Stimulated activated CD4-positive, alpha-beta T cell treated with anti-CD3 and anti-CD28 coated beads, Interleukin-1b, Interleukin-23, amount 100 ng/mL, for 1 hour (primary cell): ENCODE measurements at places on chromosomes 7 and 10.

GRCh38 chr7:84088802-84089201 lies 105.8 kb downstream of the SEMA3A start:
- no peak for DNase-seq

DNA sequence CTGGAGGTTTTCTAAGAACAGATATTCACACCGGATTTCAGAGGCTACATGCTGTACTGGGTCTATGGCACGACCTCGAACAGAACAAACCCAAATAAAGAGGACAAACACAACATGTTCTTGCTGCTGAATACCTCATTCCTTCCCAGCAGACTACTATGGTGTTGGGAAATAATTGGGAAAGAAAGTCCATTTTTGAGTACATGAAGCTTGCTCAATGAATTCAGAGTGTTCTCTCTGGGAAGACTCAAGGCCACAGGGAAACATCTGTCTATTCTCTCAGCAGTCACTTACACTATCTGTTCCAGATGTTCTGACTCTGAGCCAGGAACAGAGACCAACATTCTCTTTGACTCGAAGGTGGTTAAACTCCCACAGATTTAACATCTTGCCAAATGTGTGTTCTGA lies 30.9 kb downstream of the LAMB1 start:
- DNase-seq = no peak

- DNase-seq = no peak
Observed at GRCh38 chr7:38950309-38950708, 27.4 kb upstream of the POU6F2 start.

DNA sequence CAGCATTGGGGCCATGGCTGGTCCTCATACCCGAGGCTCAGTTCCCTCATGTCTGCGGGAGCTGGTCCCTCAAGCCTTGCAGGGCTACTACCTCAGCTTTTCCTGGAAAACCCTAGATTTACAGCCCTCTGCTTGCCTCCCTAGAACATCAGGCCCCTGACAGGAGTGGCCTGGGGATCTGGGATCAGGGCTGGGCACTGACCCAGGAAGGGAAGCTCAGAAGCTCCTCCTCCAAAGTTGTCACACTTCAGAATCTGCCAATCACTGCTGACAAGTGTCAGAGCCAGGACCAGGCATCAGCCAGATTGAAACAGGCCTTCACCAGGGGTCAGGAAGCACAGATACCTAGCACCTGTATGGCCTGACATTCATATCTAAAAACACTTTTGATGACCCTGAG lies 115.2 kb downstream of the GRID1 start:
- no peak for DNase-seq

DNA sequence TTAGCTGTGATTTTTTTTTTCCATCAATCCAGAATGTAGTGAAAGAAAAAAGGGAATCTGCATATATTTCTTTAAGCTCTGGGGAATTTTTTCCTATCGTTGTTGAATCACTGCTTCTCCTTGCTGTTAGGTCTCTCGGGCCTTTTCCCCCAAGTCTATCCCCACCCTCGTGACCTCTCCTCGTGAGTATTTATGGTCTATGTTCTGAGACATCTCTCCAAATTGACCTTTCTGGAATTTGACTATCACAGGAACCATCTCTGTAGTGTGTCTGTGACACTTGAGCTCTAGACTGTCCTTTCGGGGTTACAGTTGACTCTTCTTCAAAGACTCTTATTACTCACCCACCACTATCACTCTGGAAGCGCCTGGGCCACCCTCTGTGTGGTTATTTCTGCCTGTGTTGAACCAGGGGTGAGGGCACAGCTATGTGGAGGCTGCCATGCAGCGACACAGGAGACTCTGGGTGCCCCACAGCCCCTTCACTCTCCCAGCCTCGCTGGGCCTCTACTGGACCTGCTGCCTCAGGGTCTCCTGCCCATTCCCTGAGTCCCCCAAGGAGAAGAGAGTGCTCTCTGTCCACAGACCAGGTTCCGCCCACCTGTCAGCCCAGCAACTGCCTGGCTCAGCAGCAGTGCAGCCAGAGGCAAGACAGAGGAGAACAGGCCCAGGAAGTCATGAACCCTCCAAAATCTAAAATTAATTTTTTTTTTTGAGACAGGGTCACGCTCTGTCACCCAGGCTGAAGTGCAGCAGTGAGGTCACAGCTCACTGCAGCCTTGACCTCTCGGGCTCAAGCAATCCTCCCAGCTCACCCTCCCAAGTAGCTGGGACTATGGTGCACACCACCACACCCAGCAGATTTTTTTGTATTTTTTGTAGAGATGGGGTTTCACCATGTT lies 45.7 kb upstream of the PTPRN2 start:
- no peak for DNase-seq

DNA sequence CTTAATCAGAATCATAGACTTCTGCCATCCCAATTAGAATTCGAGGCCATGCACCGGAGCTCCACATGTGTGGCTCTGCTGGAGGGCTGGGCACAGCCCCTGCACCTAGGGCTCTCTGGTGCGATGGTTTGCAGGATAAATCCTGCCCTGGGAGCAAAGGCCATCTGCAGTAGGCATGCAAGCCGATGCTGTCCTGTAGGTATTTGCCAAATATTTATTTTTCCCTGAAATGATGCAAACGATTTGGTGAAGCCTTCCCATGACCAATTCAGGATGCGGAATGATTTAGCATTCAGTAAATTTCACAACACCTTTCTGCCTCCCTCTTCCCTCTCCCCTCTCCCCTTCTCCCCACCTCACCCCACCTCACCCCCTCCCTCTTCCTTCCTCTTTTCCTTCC lies 170.6 kb downstream of the EBF3 start:
- no peak for DNase-seq

- no peak for DNase-seq
Observed at GRCh38 chr10:99432881-99433280, 2.5 kb upstream of the GOT1 start.

GRCh38 chr10:119250641-119251314 lies 43.4 kb downstream of the GRK5 start:
- no peak for DNase-seq

- DNase-seq = no peak
Observed at GRCh38 chr10:85532773-85533172, 833.8 kb downstream of the GRID1 start.

- DNase-seq = no peak
Observed at GRCh38 chr10:35335133-35336083, 901 bp upstream of the CCNY start.

DNA sequence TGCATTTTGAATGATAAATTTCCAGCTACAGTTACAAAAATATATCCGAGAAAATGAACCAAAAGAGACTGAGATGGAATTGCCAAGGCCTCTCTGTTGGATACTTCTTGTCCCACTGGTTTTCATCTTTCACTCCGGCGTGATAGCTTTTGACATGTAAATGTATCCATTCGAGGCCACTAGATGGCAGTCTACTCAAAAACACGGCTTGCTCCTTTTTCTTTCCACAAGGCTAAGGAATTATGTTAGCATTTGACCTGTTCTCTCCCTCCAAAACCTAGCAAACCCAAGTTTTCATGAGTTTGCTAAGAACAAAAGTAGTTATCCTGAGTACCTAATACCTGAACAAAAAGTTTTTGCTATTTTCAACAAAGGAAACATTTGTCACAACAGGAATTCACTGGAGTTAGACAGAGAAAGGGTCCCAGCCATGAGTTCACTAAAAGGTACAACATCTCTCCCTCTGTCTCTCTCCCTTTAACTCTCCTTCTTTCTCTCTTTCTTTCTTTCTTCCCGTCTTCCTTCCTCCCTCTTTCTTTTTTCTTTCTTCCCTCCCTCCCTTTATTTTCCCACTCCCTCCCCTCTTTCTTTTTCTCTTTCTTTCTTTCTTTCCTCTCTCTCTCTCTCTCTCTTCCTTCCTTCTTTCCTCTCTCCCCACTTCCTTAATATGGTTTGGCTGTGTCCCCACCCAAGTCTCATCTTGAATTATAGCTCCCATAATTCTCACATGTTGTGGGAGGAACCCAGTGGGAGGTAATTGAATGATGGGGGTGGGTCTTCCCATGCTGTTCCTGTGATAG lies 207.9 kb upstream of the MYO3A start:
- DNase-seq = no peak

- no peak for DNase-seq
Observed at GRCh38 chr10:93368210-93368609, 113.9 kb downstream of the MYOF start.

GRCh38 chr7:119964788-119965542 lies 308.0 kb upstream of the KCND2 start:
- no peak for DNase-seq

DNA sequence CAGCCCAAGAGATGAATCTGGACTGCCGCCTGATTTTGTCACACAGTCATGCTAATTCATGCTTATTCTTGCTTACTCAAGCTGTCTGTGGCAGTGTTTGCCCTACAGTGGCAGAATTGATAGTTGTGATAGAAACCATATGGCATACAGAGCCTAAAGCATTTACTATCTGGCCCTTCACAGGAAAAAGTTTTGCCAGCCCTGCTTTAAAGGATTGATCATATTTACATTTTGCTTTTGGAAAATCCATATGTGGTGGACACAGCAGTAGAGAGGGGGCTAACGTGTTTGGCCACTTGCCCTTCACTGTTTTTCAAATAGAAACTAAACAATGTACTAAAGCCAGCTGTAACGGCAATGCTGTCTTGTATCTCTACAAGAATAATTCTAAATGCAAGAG lies 974.0 kb upstream of the GHITM start:
- no peak for DNase-seq

DNA sequence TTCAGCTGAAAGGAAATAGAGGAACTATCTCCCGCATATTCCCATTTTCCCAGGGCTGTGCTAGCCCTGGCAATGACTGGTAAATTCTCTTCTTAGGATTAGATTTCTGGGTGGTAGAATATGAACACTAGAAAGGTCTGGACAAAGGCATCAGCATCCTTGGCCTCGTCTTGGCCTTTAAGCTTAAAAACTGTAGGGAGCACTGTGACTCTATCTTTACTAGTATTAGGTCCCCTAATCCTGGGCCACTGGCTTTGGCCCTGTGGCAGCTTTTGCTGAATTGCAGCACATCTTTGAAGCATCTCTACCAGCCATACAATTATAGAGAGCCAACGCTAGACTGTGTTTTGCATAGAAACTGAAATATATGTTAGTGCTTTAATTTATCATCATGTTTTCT lies 41.5 kb upstream of the EBLN1 start:
- DNase-seq = no peak

DNA sequence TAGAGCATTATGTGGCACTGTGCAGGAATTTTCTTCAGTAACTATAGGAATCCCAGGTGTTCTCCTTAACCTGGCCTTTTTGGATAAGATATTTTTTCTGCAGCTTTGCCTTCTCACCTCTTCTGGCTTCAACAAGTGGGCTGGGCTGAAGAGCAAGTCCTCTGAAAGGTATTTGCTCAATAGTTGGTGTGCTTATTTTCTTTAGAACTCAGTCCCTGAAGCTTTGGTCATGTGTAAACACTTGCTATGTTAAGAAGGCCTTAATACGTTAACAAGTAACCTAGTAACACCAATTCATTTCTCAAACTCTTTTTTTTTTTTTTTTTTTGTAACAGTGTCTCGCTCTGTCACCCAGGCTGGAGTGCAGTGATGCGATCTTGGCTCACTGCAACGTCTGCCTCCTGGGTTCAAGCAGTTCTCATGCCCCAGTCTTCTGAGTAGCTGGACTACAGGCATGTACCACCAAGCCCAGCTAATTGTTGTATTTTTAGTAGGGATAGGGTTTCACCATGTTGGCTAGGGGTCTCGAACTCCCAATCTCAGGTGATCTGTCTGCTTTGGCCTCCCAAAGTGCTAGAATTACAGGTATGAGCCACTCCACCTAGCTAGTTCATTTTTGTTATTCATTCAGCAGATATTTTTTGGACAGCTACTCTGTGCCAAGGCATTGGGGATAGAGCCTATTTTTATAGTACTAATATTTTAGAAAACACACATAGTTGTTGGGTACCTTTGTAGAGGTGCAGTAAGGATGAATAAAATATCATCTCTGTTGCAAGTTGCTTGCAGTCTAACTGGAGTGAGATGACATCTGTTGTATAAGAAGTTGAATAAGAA lies 164.6 kb downstream of the SND1 start:
- no peak for DNase-seq

DNA sequence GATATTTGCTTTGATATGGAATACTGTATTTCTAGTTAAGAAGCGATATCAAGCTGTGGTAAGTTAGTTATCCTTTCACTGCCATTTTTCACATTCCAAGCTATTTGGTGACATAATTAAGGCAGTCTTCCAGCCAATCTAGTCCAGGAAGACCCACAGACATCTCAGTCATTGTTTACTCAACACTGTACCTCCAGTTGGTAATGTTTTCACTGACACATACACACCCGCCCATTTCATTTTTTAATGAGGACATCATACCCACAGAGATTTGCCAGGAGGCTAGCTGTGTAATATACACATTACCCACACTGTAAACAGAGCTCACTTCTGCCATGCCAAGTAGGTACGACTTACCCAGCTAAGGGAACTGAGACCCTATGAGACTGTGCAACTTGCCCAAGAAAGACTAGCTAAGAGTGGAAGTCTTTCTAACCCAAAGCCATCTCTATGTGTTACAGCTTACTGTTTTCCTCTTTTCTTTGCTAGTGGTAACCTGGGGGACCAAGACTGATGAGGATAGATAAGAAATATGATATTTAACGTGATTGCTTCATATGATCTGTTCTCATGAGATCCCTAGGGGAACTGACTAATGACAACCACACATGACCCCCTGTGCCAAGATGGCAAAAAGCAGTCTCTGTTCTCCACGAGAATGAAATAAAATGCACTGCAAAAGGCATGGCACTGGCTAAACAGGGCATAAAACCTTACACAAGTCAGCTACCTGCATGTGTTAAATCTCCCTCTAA lies 179.0 kb downstream of the DGKI start:
- DNase-seq = no peak

- DNase-seq = no peak
Observed at GRCh38 chr7:125406111-125406510, 476.5 kb upstream of the POT1 start.

- DNase-seq = no peak
Observed at GRCh38 chr10:48333856-48334255, 27.4 kb downstream of the MAPK8 start.

DNA sequence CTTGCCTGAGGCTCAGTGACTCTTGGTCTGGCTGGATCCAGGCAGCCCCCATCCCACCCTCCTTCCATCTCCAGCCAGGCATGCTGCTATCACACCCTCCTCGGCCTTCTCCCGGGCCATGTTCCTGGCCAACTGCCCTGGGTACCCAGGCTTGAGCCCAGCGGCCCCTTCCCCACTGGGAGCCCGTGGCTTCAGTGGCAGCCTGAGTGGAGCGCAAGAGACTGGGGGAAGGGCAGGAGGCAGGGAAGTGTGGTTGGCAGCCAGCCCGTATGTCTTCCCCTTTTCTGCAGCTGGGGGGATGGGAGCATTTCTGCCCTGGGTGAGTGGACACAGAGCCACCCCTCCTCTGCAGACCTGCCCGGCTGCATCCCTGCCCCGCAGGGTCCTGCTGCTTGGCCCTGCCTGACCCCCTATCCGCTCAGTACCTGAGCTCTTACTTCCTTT lies 148.5 kb downstream of the ARHGAP22 start:
- no peak for DNase-seq

- no peak for DNase-seq
Observed at GRCh38 chr10:113178771-113179170, 228.7 kb downstream of the TCF7L2 start.

- no peak for DNase-seq
Observed at GRCh38 chr7:148809856-148810255, 74.2 kb downstream of the EZH2 start.
